ENCODE measurements at places on chromosomes 7 and 10.

DNA sequence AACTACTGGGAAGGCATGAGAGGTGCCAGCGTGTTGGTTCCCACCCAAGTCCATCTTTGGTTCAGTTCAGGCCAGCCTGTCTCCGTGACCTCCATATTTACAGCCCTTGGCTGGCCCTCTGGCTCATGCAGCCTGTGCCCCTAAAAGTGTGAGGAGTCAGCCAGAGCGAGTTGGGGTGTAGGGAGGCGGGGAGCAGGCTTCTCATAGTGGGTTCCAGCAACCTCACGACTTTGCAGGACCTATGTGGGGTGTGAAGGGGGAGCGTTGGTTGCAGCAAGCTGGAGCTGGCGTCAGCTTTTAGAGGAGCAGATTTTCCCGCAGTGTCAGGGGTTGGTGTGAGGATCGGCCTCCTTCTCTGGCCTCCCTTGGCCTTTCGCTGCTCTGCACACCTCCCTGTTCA is 9.8 kb downstream of the TSPAN14 start:
- DNase-seq = no peak

DNA sequence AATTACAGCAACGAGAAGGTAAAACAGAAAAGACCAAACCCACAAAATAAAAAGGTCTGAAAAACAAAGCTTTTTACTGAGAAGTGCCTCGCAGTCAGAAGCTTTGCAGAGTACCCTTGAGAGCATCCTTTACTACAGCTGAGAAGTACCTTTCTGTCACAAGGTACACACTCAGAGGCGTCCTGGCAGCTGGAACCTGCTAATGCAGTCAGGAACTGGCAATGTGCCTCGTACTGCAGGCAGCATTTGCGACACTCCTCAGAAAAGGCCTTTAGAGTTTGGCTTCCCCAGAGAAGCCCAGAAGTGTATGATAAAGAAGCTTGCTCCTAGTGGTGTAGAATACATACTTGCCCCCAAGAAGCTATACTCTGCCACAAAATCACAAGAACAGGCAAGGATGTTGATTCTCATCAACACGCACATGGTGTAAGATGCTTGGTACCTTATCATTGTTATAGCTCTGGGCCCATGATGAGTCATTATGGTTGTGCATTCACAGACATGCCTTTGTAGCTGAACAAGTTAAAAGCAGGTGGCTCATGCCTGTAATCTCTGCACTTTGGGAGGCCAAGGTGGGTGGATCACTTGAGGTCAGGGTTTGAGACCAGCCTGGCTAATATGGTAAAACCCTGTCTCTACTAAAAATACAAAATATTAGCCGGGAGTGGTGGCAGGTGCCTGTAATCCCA is 2.0 kb upstream of the GTPBP4 start:
- DNase-seq = no peak

- no peak for DNase-seq
Observed at GRCh38 chr7:81676105-81676811, 93.6 kb downstream of the HGF start.

- no peak for DNase-seq
Observed at GRCh38 chr10:24344695-24345463, 135.9 kb downstream of the KIAA1217 start.

GRCh38 chr7:44998153-44998871 is 1.7 kb upstream of the CCM2 start:
- DNase-seq = no peak

GRCh38 chr7:105885387-105886111 is 9.2 kb upstream of the ATXN7L1 start:
- no peak for DNase-seq

GRCh38 chr7:1690359-1690958 is 20.4 kb downstream of the ELFN1 start:
- no peak for DNase-seq

Measured in CD4-positive, alpha-beta T cell treated with Interleukin-15 for 4 hours (primary cell).